ENCODE measurements at places on chromosomes 11 and 22. TPM values are rescaled to one million over a fixed set of nuclear protein-coding genes. Genes with fewer than 3 reads are reported as not detected.

APOBEC3B gene
- total RNA-seq: 13.6 TPM

NRIP3 gene
- 9.9 TPM for total RNA-seq

CD82 gene
- total RNA-seq: 24.9 TPM

GALNT18 gene
- total RNA-seq: 0.32 TPM

FREY1 gene
- 1.4 TPM for total RNA-seq

OR52I2 gene
- not detected for total RNA-seq

PDGFD gene
- 13.1 TPM for total RNA-seq

FIBIN gene
- total RNA-seq: not detected

PTGDR2 gene
- not detected for total RNA-seq

PAX6 gene
- not detected for total RNA-seq

ALG12 gene
- 14.6 TPM for total RNA-seq

FGF3 gene
- not detected for total RNA-seq

CCDC116 gene
- total RNA-seq: 0.53 TPM

RBMXL2 gene
- 0.51 TPM for total RNA-seq

ARHGAP8 gene
- not detected for total RNA-seq

CNGA4 gene
- not detected for total RNA-seq

DRD2 gene
- not detected for total RNA-seq

KCNJ1 gene
- not detected for total RNA-seq

SHISA8 gene
- total RNA-seq: not detected

TPBGL gene
- not detected for total RNA-seq

SLC22A12 gene
- total RNA-seq: not detected

PDGFB gene
- 273 TPM for total RNA-seq

NPAS4 gene
- not detected for total RNA-seq

DRD4 gene
- not detected for total RNA-seq

OR2AG2 gene
- 0.46 TPM for total RNA-seq

GAB4 gene
- total RNA-seq: not detected

RHOG gene
- 69.0 TPM for total RNA-seq

SDHAF2 gene
- 40.3 TPM for total RNA-seq

OR52E8 gene
- not detected for total RNA-seq

EMID1 gene
- 0.51 TPM for total RNA-seq

TNNI2 gene
- total RNA-seq: not detected

SC5D gene
- total RNA-seq: 40.0 TPM

PTPN5 gene
- total RNA-seq: not detected

LMF2 gene
- total RNA-seq: 89.7 TPM

IGLL5 gene
- total RNA-seq: not detected

HPX gene
- 2.1 TPM for total RNA-seq

MS4A6E gene
- not detected for total RNA-seq

FAM181B gene
- not detected for total RNA-seq

SLC22A6 gene
- total RNA-seq: not detected

GPHA2 gene
- total RNA-seq: not detected

HBB gene
- not detected for total RNA-seq

SMTNL1 gene
- not detected for total RNA-seq

DTX4 gene
- 0.51 TPM for total RNA-seq

NECTIN1 gene
- 23.6 TPM for total RNA-seq

FGF4 gene
- not detected for total RNA-seq

SCUBE2 gene
- total RNA-seq: 1.6 TPM

KRTAP5-1 gene
- total RNA-seq: not detected

PNPLA3 gene
- total RNA-seq: 12.1 TPM

RAB3IL1 gene
- 3.6 TPM for total RNA-seq

DBX1 gene
- total RNA-seq: not detected

OR51B4 gene
- not detected for total RNA-seq

CRYBB1 gene
- not detected for total RNA-seq

All from endothelial cell of umbilical vein (primary cell).